ENCODE measurements at places on chromosomes 2 and 18. TPM values are rescaled to one million over a fixed set of nuclear protein-coding genes. Genes with fewer than 3 reads are reported as not detected.
A peak's percentile ranks its signal among the peaks of the same experiment; 100 is the strongest.

Gene APOB
- 3.3 TPM for total RNA-seq

DNA sequence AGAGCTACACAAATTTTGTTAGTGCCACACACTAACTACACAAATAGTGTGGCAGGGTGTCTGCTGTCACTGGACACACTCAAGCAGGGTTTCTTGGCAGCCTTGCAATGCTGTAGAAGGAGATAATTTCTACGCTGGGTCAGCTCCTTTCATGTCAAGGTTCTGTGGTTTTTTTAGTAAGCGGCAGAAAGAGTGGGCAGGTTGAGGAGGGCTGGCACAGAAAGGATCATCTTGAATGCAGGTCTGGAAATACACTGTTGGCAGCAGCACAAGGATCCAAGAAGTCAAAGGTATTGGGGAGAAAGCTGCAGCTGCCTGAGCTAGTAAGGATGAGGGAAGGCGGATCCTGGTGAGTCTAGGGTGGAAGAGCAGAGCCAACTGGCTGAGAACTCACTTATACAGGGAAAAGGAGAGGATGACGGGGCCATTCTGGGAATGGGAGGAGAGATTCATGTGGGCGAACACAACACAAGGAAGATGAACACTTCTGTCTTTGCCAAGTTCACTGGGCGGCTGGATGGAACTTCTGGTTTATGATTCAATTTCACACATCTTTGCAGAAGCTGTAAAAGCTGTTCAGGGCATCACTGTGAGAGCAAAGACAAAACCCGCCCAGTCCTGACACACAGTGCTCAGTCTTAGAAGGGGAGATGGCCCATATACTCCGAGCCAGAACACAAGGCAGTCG lies 16.9 kb upstream of the CYRIA start:
- no peaks in the 10 kb centered on the region for H3K27me3 ChIP-seq
- no peak for DNase-seq
- no peaks in the 10 kb centered on the region for H3K4me1 ChIP-seq
- no peaks in the 10 kb centered on the region for H3K36me3 ChIP-seq
- no peak overlapping the region for H3K4me3 ChIP-seq

Gene CHRNG
- not detected for total RNA-seq

- H3K27me3 ChIP-seq, result no peaks in the 10 kb centered on the region
- no peak for DNase-seq
- H3K36me3 ChIP-seq, result no peaks in the 10 kb centered on the region
- no peak overlapping the region for H3K4me3 ChIP-seq
- H3K4me1 ChIP-seq, result no peaks in the 10 kb centered on the region
Observed at GRCh38 chr2:109528811-109529501, 84.8 kb downstream of the SEPTIN10 start.

GRCh38 chr2:239289545-239289944 lies 111.3 kb downstream of the HDAC4 start:
- H3K4me3 ChIP-seq, result no peak overlapping the region
- peaks cover 18% of the 10 kb centered on the region for H3K4me1 ChIP-seq
- no peak for DNase-seq
- no peaks in the 10 kb centered on the region for H3K27me3 ChIP-seq
- peak overlapping the region; percentile 31 for H3K27ac ChIP-seq

Gene OR6B2
- total RNA-seq, result not detected

GRCh38 chr2:23760736-23761135 lies 166.2 kb downstream of the ATAD2B start:
- H3K36me3 ChIP-seq, result no peaks in the 10 kb centered on the region
- no peak overlapping the region for H3K27ac ChIP-seq
- no peaks in the 10 kb centered on the region for H3K4me1 ChIP-seq
- H3K4me3 ChIP-seq, result no peak overlapping the region
- no peak for DNase-seq

DNA sequence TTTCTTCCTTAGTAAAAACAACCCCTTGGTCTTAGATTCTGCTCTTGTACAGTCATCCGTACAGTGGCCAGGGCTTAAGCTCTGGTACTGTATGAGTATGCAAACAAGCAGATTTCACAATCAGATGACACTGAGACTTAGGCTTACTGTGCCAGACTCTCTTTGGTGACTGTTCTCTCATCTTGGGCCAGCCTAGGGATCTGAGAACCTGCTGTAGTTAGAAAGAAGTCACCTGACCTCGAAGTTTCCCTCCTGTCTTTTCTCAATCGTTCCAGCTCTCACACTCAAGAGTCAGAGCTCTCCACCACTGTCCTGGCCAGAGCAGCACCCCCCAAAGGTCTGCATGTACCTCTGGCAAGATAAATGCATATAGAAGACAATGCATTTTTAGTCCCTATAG lies 63.2 kb downstream of the ZEB2 start:
- H3K27me3 ChIP-seq, result peaks cover 8% of the 10 kb centered on the region
- no peak overlapping the region for H3K27ac ChIP-seq
- no peak overlapping the region for H3K4me3 ChIP-seq
- DNase-seq, result no peak

Gene SOS1
- 26.3 TPM for total RNA-seq

Gene SIGLEC15
- not detected for total RNA-seq

GRCh38 chr18:4351005-4351404 lies 104.1 kb downstream of the DLGAP1 start:
- H3K4me3 ChIP-seq, result no peak overlapping the region
- H3K27me3 ChIP-seq, result no peaks in the 10 kb centered on the region
- DNase-seq, result no peak
- no peak overlapping the region for H3K27ac ChIP-seq

Gene NXPH2
- not detected for total RNA-seq

Gene HOXD10
- total RNA-seq, result 1.9 TPM

All from colonic mucosa (tissue), 4 donors.